ENCODE measurements at places on chromosomes 2 and 18.
A peak's percentile ranks its signal among the peaks of the same experiment; 100 is the strongest.

GRCh38 chr2:61887717-61888266, 664 bp downstream of the CCT4 start:
- DNase-seq: no peak

DNA sequence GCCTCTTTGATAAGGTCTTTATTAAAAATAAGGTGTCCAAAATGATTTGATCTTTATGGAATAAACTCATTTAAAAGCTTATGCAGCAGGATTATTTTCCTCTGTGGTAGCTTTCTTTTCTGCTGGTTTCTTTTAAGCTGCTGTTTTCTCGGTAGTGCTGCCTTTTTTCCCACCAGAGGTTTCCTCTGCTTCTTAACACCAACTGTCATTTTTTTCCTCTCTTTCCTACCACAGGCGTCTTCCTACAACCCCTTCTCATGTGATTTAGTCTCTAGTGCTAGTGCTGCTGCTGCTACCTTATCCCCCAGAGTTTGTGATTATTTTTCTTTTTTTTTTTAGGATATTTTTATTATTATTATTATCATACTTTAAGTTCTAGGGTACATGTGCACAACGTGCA, 102.1 kb upstream of the PGAP1 start:
- DNase-seq: no peak

- DNase-seq: peak; percentile 30
Measured at GRCh38 chr2:160222546-160223283, 22.6 kb upstream of the ITGB6 start.

DNA sequence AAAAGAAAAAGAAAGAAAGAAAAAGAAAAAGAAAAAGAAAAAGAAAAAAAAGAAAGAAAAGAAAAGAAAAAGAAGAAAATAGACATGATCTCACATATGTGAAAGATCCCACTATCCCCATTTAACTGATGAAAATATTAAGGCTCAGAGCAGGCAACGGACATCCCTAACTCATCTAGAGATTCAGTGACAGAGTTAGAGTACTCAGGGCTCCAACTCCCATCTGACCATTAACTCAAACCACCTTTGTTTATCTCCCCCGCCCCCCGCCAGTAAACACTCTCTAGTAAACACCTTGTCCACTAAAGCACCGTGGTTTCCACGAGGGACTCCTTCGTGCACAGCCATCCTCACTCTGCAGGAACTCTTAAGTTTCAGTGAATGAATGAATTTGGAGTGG, 142.9 kb downstream of the TGIF1 start:
- DNase-seq: no peak

GRCh38 chr2:127427376-127428056, 9.3 kb downstream of the PROC start:
- DNase-seq: no peak

- no peak for DNase-seq
Measured at GRCh38 chr2:140201572-140201971, 1421.4 kb upstream of the NXPH2 start.

GRCh38 chr2:105773568-105773967, 28.9 kb downstream of the NCK2 start:
- DNase-seq: no peak

DNA sequence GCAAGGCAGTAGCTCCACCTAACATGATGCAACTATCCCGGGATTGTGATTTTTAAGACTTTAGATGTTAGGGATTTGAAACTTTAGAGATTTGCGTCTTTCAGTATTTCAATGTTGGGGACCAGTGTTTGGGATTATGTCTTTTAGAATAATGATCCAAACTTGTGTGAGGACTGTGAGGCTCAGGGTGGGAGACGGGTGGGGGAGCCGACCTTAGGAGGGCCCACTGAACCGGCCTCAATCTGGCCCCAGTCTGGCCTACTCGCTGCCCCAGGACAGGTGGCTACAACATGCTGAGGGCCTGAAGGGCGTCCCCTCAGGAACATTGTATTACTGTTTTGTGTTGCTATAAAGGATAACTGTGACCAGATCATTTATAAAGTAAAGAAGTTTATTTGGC, 10.7 kb downstream of the AMER3 start:
- DNase-seq: no peak

- peak; percentile 18 for DNase-seq
Measured at GRCh38 chr18:39620551-39621168, 2055.1 kb upstream of the CELF4 start.

DNA sequence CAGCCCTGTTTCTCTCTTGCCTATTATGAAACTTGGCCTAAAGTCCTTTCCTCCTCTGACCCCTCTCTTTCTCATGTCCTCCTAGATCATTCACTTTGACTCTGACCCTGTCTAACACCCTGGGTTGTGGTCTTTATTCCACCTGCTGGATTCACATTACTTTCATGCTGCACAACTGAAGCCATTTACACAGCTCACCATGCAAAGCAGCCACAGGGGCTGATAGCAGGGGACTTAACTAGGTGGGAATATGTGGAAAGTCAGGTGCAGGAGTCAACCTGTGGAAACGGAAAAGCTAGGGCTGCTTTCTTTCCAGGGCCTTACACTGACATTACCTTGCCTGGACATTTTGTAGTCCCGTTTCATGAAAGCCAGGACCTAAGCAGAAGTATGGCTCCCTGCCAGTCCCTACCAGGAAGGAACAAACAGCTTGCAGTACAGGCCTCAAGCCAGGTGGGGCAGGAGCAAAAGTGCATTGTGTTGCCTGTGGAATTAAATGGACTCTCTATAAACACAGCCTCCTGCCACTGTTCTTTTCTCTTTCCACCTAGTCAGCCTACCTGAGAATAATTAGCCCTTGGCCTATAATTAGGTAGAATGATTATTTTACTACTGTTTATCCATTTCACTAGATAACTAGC, 11.8 kb downstream of the MAPRE3 start:
- DNase-seq: peak; percentile 72

GRCh38 chr18:48072428-48073204, 142.2 kb upstream of the SMAD2 start:
- DNase-seq: no peak

- DNase-seq: no peak
Measured at GRCh38 chr2:65664931-65665330, 232.5 kb upstream of the SPRED2 start.

DNA sequence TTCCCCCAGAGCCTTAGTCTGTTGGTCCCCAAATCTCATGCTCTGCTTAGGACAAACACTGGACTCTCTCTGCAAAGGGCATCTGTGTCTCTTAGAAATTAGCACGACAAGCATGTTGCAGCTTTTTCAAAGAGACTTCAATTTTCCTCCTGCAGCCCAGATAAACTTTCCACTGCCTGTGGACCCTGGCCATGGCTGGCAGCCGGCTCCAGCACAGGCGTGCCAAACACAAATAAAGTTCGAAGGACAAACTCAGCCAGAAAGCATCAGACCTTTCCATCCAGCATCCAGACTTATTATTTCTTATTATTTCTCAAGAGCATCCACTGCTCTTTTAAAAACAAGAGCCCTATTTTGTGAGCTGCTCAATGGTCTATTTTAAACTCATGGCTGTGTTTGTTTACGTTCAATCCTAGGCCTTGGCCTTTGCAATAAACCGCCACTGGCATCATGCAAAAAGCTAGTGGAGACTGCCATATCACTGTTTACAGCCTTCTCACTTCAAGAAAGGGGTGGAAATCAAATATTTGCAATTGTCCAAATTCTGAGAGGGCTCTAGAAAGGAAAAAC, 300.8 kb downstream of the BCL11A start:
- DNase-seq: no peak

DNA sequence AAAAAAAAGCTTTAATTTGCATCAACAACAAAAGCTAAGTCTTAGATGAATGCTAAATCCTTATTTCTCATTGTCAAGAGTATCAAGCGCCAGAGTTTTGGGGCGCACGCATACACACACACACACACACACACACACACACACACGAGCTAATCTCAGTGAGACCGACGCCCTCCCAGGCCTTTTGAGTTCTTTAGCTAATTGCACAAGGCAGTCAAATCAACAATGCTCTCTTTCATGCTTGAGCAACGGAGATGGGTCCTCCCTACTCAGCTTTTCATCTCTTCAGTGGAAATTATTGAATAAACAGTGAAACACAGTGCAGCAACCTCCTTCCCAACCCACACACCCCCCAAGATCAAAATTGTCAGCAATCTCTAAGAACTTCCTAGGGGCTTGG, 19.2 kb downstream of the GKN1 start:
- DNase-seq: no peak

GRCh38 chr2:205198140-205198525, 484.2 kb upstream of the NRP2 start:
- no peak for DNase-seq

- DNase-seq: no peak
Measured at GRCh38 chr2:199962203-199962602, 6.8 kb downstream of the MAIP1 start.

DNA sequence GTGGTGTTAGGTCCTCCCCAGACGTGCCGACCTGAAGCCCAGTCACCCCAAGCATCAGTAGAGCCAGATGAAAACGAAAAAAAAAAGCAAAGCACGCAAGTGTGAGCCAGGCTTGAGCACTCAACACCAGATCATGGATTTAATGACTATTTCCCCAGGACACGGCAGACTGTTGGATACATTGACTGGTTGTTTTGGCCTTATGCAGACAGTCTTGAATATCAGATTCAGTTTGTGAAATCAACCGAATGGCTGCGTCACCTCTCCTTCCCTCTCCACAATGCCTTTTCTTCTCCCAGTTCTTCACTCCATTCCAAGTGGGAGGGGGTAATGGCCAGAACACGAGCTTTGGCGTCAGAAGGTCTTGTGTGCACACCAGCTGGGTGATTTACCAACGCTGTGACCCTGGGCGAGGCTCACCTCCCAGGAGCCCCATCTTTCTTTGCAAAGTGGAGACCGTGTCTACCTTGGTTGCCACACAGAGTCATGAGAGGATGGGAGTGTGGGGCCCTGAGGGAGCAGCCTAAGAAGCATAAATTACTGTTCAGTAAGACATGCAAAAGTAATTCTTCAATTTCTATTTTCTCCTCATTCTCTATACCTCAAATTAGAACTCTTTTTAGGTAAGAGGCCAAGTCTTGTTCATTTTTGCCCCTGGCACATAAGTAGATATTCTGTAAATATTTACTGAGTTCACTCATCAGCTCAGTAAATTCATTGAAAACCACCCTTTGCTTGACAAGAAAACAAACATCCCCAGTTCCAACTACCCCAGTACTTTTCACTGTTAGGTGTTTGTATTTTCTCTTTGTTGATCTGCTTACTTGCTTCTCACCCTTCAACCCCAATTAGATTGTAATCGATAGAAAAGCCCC, 181.1 kb upstream of the COPS8 start:
- DNase-seq: no peak

GRCh38 chr18:3012136-3013023, 564 bp downstream of the LPIN2 start:
- DNase-seq: no peak

DNA sequence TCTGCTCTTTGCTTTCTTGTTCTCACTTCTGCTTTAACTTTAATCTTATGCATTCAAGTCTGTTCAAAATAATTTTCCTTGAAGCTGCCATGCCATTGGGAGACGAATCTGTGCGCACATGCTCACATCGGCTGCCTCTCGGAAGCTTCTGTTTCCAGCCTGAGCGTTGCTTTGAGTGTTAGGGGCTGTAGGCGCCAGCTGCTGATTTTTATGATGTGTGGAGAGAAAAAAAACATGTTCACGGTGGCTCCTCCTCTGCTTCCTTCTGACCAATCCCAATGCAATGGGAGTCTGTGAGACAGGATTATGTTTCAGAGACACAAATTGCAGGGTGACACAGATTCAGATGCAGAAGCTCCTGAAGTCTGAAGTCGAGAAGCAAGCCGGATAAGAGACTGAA, at the start of gene MC4R:
MC4R (minus strand) TSS at position 180 of the 400 bp plus-strand sequence. CDS start 426 bp downstream, outside the sequence.
- DNase-seq: peak; percentile 1

GRCh38 chr18:7535436-7536205, 31.5 kb upstream of the PTPRM start:
- DNase-seq: no peak

DNA sequence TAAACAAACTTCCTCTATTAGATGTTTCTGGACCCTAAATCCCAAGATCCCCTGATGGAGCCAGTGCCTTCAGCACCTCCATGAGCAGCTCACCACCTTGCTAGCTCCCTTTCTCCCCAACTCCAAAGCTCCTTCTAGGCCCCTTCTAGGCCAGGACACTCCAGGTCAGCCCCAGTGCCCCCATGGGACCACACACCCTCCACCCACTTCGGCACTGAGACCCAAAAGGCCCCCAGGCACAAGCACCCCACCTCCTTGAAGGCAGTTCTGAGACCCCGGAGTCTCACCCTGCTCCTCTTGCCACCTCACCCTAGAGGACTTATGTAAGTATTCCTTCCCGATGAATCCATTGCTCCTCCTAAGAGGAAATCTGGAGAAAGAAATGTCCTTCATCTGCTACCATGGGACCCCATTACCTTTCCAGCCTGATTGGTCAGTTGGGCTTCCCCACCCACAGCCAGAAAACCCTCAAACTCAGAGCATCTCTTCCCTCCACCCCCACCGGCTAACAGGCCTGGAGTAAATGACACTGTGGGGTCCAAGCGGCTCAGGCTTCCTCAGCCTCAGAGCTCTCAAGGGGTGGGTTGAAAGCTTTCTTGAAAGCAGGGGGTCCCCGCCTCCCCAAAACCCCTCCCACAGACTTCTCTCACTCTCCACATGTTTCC, 9.8 kb upstream of the ARMC9 start:
- DNase-seq: no peak

- DNase-seq: no peak
Measured at GRCh38 chr2:195649629-195650190, 7.3 kb upstream of the SLC39A10 start.

DNA sequence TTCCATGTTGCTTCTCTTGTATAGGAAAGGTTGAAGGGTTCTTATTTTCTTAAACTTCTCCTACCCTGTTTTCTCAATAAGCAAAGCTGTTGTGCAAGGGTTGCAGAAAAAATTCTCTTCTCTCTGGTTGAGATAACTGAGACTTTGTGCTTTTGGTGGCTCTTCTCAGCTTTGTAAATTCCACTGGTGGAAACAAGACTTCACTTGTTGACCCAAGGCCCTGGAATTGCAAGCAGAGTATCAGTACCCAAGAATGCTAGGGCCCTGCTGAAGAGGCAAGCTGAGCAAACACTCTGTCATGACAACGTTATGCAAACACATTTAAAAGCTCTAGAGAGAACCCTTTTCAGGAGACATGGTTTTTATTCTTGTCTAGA, 294.7 kb upstream of the EPAS1 start:
- no peak for DNase-seq

DNA sequence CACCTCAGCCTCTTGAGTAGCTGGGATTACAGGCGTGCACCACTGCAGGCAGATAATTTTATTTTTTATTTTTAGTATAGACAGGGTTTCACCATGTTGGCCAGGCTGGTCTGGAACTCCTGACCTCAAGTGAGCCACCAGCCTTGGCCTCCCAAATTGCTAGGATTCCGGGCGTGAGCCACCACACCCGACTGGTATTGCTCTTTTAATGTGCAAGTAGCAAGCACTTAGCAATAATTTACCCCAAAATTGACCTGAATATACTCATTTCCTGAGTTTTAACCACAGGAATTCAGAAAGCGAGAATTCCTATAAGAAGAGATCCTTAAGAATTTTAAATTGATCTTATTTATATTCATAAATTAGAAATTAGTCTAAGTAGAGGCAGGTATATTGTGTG, 169.1 kb downstream of the CDH2 start:
- DNase-seq: no peak

- DNase-seq: no peak
Measured at GRCh38 chr2:151523850-151524249, 114.1 kb downstream of the RIF1 start.

- DNase-seq: no peak
Measured at GRCh38 chr2:239469106-239469960, 68.5 kb upstream of the HDAC4 start.

Data from HuH-7 (cell line).